ENCODE measurements at places on chromosomes 13 and 19. TPM values are rescaled to one million over a fixed set of nuclear protein-coding genes. Genes with fewer than 3 reads are reported as not detected.
A peak's percentile ranks its signal among the peaks of the same experiment; 100 is the strongest.

The ONECUT3 gene
- not detected for total RNA-seq

GRCh38 chr13:86446311-86446710, 647.1 kb upstream of the SLITRK6 start:
- no peaks in the 10 kb centered on the region for H3K36me3 ChIP-seq
- no peaks in the 10 kb centered on the region for H3K27me3 ChIP-seq
- no peak overlapping the region for H3K4me3 ChIP-seq
- no peaks in the 10 kb centered on the region for H3K4me1 ChIP-seq
- DNase-seq: no peak

GRCh38 chr19:20287070-20287469, 120.1 kb downstream of the ZNF486 start:
- H3K4me3 ChIP-seq: no peak overlapping the region
- no peak overlapping the region for H3K27ac ChIP-seq
- no peak for DNase-seq
- H3K4me1 ChIP-seq: no peaks in the 10 kb centered on the region

GRCh38 chr13:23458989-23459388, 25.5 kb upstream of the SACS start:
- H3K27ac ChIP-seq: no peak overlapping the region
- DNase-seq: no peak
- peaks cover 9% of the 10 kb centered on the region for H3K27me3 ChIP-seq
- peaks cover 5% of the 10 kb centered on the region for H3K4me1 ChIP-seq
- H3K4me3 ChIP-seq: no peak overlapping the region
- H3K36me3 ChIP-seq: no peaks in the 10 kb centered on the region

GRCh38 chr13:77595166-77595810, 59.8 kb downstream of the SCEL start:
- H3K4me3 ChIP-seq: no peak overlapping the region
- no peaks in the 10 kb centered on the region for H3K4me1 ChIP-seq
- H3K27me3 ChIP-seq: peaks cover 24% of the 10 kb centered on the region
- H3K27ac ChIP-seq: no peak overlapping the region
- no peak for DNase-seq

GRCh38 chr19:38023671-38024541, 116.9 kb downstream of the SIPA1L3 start:
- DNase-seq: no peak
- H3K4me1 ChIP-seq: no peaks in the 10 kb centered on the region
- no peaks in the 10 kb centered on the region for H3K36me3 ChIP-seq
- H3K27me3 ChIP-seq: no peaks in the 10 kb centered on the region
- H3K27ac ChIP-seq: no peak overlapping the region
- H3K4me3 ChIP-seq: no peak overlapping the region

DNA sequence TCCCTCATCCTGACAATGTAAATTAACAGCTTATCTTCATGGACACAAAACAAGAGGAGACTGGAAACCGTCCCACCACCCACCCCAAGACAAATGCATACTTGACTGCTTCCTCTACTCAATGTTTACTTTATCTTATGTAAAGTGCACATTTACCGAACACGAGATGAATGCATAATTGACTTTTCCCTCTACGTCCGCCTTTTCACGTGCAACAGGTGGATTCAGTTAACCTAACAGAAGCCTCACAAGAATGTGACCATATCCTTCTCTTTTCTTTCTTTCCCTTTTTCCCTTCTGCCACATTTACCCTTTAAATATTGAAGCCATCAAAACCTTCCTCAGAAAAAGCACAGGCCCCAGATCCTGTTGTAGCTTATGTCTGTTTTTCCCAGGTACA, 468.0 kb downstream of the UQCRFS1 start:
- H3K27ac ChIP-seq: no peak overlapping the region
- H3K4me3 ChIP-seq: no peak overlapping the region
- H3K27me3 ChIP-seq: peaks cover 2% of the 10 kb centered on the region
- DNase-seq: no peak
- no peaks in the 10 kb centered on the region for H3K36me3 ChIP-seq

GRCh38 chr19:33906578-33907335, 110.1 kb downstream of the KCTD15 start:
- no peaks in the 10 kb centered on the region for H3K36me3 ChIP-seq
- H3K4me3 ChIP-seq: no peak overlapping the region
- H3K27me3 ChIP-seq: peaks cover 37% of the 10 kb centered on the region
- no peak for DNase-seq
- no peak overlapping the region for H3K27ac ChIP-seq

- H3K36me3 ChIP-seq: no peaks in the 10 kb centered on the region
- H3K4me1 ChIP-seq: no peaks in the 10 kb centered on the region
- H3K27me3 ChIP-seq: no peaks in the 10 kb centered on the region
- H3K27ac ChIP-seq: no peak overlapping the region
- no peak for DNase-seq
Observed at GRCh38 chr13:88248393-88248792, 577.2 kb downstream of the SLITRK5 start.

The UHRF1 gene
- 130 TPM for total RNA-seq

The FGF21 gene
- not detected for total RNA-seq

DNA sequence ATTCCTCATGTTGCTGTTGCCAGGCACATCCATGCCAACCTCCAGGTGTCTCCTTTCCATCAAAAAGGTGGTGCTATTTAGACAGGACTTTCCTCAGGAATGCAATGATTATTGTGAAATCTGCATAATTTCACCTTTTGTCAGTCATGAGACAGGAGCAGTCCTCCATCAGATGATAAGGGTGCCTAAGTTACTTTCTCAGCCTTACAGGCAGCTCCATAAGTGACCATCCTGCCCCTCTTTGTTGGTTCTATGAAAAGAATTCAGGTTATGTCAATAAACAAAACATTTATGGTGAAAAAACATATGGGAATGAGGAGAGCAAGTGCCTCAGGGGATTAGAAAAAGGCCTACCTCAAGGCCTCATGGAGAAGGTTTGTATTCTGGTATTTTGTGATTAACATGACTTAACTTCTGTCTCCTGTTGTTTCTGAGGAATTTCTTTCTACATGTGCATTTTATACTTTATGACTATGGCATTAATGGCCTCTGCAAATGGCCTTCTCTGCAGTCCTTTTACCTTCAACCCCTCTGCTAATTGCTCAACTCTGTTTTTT, 110.3 kb upstream of the DIAPH3 start:
- H3K27me3 ChIP-seq: peaks cover 16% of the 10 kb centered on the region
- no peak overlapping the region for H3K27ac ChIP-seq
- H3K4me3 ChIP-seq: no peak overlapping the region
- no peak for DNase-seq

GRCh38 chr13:103022336-103022735, 43.9 kb downstream of the SLC10A2 start:
- DNase-seq: no peak
- no peak overlapping the region for H3K27ac ChIP-seq
- H3K4me1 ChIP-seq: no peaks in the 10 kb centered on the region
- no peaks in the 10 kb centered on the region for H3K27me3 ChIP-seq
- no peaks in the 10 kb centered on the region for H3K36me3 ChIP-seq
- no peak overlapping the region for H3K4me3 ChIP-seq

DNA sequence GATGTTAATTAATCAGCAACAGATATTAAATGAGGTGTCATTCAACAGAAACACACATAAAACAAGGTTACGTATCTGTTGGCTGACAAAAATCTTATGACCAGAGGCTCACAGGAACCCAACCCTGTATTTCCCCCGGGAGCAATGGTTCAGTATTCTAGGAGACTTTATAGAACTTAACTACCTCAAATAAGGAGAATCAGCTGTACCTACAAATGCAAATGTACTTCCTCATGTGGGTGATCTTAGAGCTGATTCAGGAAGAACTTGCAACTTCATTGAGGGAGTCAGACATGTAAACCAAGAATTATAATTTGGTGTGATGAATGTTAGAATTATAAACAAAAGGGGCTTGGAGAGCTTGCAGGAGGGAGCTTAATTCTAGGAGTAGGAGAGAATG, 20.1 kb downstream of the FGF9 start:
- no peak for DNase-seq
- H3K4me3 ChIP-seq: no peak overlapping the region
- peaks cover 9% of the 10 kb centered on the region for H3K4me1 ChIP-seq
- H3K27ac ChIP-seq: no peak overlapping the region
- peaks cover 3% of the 10 kb centered on the region for H3K27me3 ChIP-seq
- H3K36me3 ChIP-seq: no peaks in the 10 kb centered on the region

DNA sequence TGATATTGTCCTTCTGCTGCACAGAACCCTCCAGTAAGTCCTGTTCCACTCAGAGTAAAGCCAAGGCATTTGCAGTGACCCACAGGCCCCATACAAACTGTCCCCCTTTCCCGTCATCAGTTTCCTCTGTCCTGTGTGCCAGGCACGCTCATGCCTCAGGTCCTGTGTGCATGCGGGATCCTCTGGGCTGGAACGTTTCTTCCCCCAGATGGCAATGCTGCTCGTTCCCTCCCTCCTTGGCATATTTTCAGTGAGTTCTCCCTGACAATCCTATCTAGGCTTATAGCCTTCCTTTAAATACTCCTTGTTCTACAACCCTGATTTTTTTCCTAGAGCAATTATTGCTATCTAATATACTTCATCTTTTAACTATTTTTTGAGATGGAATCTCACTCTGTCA, 5.7 kb downstream of the OPA3 start:
- no peak for DNase-seq
- peaks cover 26% of the 10 kb centered on the region for H3K4me1 ChIP-seq
- peaks cover 15% of the 10 kb centered on the region for H3K36me3 ChIP-seq
- H3K27ac ChIP-seq: no peak overlapping the region
- H3K4me3 ChIP-seq: no peak overlapping the region

The MUC16 gene
- not detected for total RNA-seq

GRCh38 chr13:106523576-106523975, 11.9 kb downstream of the EFNB2 start:
- H3K4me3 ChIP-seq: no peak overlapping the region
- H3K27me3 ChIP-seq: peaks cover 20% of the 10 kb centered on the region
- no peaks in the 10 kb centered on the region for H3K4me1 ChIP-seq
- no peaks in the 10 kb centered on the region for H3K36me3 ChIP-seq
- no peak for DNase-seq

DNA sequence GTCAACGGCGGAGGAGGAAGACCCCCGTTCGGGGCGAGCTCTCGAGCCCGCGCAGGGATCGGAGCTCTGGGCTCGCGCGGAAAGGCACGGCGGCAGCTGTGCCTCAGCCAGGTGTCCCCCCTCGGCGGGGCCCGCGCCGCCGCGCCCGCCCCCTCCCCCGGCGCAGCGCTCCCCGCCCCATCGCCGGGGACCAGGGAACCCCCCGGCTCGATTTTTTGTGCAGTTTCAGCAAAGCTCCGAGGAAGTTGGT, 110.0 kb downstream of the KCNRG start:
- H3K4me3 ChIP-seq: peak overlapping the region; percentile 81
- peaks cover 54% of the 10 kb centered on the region for H3K4me1 ChIP-seq
- H3K27ac ChIP-seq: peak overlapping the region; percentile 89

- H3K4me3 ChIP-seq: peak overlapping the region; percentile 43
- DNase-seq: no peak
Observed at GRCh38 chr19:33797802-33798671, 1.4 kb downstream of the KCTD15 start.

- no peak overlapping the region for H3K4me3 ChIP-seq
- H3K27me3 ChIP-seq: no peaks in the 10 kb centered on the region
- H3K36me3 ChIP-seq: no peaks in the 10 kb centered on the region
- DNase-seq: no peak
Observed at GRCh38 chr13:96223231-96223630, 133.3 kb downstream of the HS6ST3 start.

- H3K36me3 ChIP-seq: no peaks in the 10 kb centered on the region
- no peak overlapping the region for H3K4me3 ChIP-seq
- no peak for DNase-seq
- no peaks in the 10 kb centered on the region for H3K4me1 ChIP-seq
- no peak overlapping the region for H3K27ac ChIP-seq
- peaks cover 2% of the 10 kb centered on the region for H3K27me3 ChIP-seq
Observed at GRCh38 chr13:74891610-74892009, 590.4 kb downstream of the TBC1D4 start.

The ZNF470 gene
- total RNA-seq: 4.4 TPM

DNA sequence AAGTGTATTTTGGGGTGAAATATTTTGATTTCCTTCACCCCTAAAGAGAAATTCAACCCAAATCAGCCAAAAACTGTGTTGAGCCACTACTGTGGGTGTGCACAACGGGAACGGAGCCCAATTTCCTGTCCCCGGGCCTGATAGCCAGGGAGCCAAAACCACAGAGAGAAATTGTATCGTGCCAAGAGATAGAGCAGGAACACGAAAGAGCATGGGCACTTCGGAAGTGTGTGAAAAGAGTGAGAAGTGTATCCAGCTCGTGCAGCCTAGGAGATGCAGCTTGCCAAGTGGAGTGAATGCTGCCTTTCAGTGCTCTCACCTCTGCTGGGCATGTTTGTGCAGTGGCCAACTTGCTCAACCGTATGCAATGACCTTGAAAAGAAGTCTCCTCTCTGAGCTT, 19.4 kb upstream of the PLEKHF1 start:
- H3K27me3 ChIP-seq: peaks cover 5% of the 10 kb centered on the region
- H3K4me1 ChIP-seq: peaks cover 23% of the 10 kb centered on the region
- H3K4me3 ChIP-seq: no peak overlapping the region
- no peak for DNase-seq
- no peaks in the 10 kb centered on the region for H3K36me3 ChIP-seq

The MATK gene
- total RNA-seq: 14.8 TPM

DNA sequence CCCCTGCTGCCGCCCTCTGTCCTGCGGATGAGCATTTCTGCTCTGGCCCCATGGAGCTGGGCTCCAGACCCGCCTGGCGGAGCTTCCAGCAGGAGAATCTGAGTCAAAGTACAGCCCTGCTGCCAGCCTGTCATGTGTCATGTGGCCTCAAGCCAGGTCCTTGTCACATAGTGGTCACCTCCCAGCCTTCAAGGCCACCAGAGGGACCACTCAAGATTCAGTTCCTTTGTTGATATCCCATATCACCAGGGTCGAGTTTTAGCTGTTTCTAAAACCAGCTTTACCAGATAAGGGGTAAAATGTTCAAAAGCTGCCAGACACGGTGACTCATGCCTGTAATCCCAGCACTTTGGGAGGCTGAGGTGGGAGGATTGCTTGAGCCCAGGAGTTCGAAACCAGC, 13.4 kb downstream of the THOP1 start:
- H3K27me3 ChIP-seq: no peaks in the 10 kb centered on the region
- no peak overlapping the region for H3K4me3 ChIP-seq
- H3K27ac ChIP-seq: peak overlapping the region; percentile 9
- no peaks in the 10 kb centered on the region for H3K4me1 ChIP-seq
- peaks cover 26% of the 10 kb centered on the region for H3K36me3 ChIP-seq
- DNase-seq: no peak

GRCh38 chr19:55679343-55680257, 4.6 kb downstream of the EPN1 start:
- peak overlapping the region; percentile 0 for H3K27ac ChIP-seq
- H3K36me3 ChIP-seq: peaks cover 28% of the 10 kb centered on the region
- H3K27me3 ChIP-seq: no peaks in the 10 kb centered on the region
- no peak overlapping the region for H3K4me3 ChIP-seq
- H3K4me1 ChIP-seq: peaks cover 39% of the 10 kb centered on the region
